ENCODE measurements at places on chromosomes 1 and 21.

GRCh38 chr1:183881387-183882131, 76.6 kb downstream of the RGL1 start:
- no peak for DNase-seq

DNA sequence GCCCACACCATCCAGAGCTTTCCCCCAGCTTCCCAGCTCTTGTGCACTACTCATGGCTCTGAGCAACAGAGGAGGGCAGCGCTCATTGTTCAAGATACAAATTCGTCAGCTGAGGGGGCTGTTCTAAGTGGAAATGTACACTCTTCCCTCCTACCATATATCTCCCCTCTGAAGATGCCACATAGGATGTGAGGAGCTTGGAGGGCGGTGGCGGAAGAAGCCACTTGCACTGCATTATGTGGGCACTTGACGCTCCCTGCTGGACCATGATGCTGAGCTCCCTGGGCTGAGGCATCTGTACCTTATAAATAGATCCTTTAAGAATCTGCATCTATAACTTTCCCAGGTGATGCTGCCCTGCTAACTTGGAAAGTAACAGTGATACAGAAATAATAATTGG, 477.6 kb upstream of the DEPDC1 start:
- DNase-seq = no peak

GRCh38 chr1:117368116-117369108, 1.2 kb downstream of the MAN1A2 start:
- peak; percentile 80 for DNase-seq

DNA sequence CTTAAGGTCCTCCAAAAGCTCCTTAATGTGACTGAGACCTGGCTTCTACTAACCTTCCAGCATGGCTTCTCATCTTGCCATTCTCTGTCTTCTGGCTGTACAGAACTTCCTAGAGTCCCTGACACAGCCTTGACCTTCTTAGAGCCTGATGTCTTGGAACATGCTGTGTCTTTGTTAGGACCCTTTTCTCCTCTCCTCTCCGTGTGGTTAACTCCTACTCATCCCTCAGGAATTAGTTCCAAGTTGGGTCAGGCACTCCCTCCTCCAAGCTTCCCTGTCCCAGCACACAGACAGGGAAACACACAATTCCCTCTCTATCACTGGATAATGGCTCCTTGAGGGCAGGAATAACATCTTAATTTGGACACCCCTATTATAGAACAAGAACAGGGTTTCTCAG, 275.4 kb upstream of the USP24 start:
- DNase-seq = no peak

DNA sequence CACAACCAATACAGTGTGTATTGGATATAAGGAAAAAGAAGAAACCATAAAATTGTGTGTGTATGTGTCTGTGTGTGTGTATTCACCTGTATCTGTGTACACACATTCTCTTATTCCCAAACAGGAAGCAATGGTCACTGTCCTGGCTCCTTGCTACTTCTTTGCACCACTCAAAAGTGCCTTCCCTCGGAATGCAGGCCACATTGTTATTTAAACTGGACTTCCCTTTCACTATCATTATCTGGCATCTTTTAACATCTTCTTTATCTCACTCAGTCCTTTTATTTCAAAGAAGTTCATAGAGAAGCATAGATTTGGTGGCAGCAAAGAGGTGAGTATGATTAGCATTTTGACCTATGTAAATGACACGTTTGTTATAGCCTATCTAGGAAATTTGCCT, 803.7 kb downstream of the NCAM2 start:
- DNase-seq = no peak

GRCh38 chr21:45982092-45982757, 655 bp downstream of the COL6A1 start:
- peak; percentile 6 for DNase-seq

DNA sequence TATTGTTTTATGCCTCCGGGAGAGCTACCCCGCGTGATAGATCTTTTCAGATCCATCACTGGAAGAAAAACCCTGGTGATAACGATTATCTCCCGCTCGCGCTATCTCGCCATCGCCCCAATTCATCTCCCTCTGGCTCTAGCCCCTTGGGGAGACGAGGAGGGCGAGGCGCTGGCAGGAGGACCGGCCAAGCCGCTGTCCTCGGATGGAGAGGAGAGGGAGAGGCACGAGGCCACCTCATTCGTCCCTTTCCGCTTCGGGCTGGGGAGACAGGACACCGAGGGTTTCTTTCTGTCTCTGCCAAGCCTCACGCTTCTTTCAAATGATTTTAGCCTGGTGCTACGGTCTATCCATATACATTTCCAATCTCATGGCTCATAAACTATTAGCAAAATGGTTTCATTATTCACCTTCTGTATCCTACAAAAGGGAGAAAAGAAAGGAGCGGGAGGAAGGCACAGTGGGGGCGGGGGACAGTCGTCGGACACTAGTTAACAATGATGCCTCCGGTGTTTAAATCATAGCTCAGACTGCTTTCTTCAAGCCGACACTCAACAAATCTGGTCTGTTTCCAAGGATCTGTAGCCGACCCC, 415.0 kb upstream of the ESRRG start:
- no peak for DNase-seq

DNA sequence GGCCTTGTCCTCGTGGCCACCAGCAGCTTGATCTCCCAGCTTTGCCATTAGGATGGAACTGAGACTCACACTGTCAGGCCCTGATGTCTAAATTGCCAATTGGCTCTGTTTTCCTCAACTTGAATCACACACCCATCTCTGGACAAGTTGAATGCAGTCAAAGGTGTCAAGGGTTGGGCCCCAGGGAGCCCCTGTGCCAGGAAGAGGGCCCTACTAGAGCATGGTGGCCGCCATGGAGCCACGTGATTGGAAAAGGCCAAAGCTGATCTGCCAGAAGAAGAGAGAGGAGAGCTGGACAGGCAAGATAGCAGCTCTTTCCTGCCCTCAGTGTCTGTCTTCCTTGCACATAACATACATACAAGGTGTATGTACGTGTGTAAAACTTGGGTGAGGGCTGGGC, 54.9 kb upstream of the NEK2 start:
- DNase-seq = no peak

DNA sequence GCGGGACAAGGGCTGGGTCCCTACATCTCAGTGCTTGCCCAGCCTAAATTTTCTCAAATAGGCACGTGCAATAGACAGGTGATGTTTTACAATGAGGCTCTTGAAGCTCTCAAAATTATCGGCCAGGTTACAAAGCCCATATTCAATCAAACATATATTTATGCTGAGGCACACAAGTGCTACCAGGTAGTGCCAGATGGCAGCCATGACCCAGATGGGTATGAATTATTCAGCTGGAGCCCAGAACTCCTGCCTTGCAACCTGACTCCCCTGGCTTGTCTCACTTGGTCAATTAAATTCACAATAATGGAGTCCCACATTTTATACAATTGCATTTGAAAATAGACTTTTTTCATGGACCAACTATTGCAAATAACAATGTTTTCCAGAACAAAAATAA, 12.3 kb upstream of the ADAM30 start:
- DNase-seq = no peak

Measured in RKO (cell line).